Stimulated activated CD8-positive, alpha-beta memory T cell treated with anti-CD3 and anti-CD28 coated beads, Interleukin-15, amount 100 ng/mL, for 4 hours (primary cell): ENCODE measurements at places on chromosomes 1 and 21.

DNA sequence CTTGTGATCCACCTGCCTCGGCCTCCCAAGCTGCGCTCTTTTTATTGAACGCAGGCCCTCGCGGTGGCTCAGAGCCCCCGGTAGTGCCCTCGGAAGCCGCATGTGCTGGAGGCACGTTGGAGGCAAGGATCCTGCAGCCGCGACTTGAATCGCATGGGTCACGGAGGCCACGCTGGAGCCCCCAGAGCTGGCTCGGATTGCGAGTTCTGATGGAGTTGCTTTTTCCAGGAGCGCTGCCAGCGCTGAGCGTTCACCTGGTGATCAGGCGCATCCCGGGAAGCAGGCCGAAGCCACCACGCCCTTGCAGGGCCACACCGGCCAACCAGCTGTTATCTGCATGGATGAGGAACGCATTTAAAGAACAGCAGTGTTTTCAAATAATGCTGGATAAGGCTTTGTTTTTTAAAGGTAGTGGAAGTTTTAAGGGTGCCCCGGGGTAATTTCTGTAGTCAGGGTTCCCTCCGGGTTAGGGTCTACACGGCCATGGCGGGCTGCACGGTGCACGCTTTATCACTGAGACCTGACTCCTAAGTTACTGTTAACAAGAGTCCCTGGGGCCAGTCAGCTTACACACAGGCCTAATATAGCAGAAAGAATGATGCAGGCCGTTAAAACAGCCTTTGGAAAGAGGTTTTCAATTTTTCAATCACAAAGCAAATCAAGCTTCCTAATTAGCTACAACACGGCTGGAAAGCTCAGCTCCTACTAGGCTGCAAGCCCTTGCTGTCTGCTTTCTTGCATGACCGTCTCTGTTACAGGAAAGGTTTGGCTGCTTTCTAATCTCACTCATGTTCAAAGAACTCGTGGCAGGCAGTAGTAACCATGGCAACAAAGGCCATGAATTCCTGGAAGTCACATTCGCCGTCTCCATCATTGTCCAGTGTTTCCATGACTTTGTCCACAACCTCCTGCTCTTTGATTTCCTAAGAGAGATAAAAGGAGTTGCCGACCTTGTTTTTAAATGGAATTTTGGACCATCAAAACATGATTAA, 6.0 kb downstream of the S100B start:
- DNase-seq: no peak

DNA sequence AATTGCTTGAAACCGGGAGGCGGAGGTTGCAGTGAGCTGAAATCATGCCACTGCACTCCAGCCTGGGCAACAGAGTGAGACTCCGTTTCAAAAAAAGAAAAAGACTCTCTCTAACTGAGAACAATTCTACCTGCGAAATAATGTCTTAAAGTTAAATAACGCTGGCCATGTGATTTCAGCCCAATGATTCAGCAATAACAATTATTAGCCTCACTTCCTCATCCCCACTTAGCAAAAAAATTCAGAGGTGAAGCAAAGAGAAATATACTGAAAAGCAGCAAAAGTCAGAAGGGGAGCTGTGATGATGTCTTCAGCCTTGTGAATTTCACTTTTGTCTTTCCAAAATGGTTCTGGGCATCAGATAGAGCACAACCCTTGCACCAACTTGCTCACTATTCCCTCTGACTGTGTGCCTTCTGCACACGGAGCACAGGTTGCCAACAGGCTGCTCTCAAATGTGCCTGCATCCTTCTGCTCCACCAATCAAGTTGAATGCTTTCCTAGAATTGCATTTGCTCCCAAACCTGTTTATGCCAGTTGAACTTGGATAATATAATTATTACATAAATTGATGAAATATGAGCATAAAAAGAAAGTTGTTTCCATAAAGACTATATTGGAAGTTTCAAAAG, 79.8 kb upstream of the IPO9 start:
- DNase-seq: no peak

DNA sequence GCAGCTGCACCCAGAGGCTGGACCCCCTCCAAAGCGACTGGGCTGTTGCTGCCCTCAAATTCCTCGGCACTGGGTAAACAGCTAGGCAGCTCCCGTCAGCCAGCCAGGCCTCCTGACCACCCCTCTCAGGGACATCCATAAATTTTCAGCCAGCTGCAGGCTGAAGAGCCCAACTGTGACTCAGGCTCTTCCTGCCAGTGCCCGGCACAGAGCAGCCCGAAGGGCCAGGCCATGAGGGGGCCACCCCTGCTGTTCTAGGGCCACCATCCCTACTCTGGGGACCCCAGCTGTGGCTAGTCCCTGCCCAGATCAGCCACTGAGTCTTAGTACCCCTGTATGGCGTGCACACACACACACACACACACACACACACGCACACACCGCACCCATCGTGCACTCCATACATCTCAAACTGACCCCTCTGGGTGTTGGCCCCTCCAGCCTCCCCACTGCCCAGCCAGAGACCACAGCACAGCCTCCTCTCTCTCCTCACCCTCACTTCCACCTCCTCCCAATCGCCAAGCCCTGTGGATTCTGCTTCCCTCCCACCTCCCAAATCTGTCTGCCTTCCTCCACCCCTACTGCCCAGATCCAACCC, 6.2 kb upstream of the LAPTM5 start:
- no peak for DNase-seq

DNA sequence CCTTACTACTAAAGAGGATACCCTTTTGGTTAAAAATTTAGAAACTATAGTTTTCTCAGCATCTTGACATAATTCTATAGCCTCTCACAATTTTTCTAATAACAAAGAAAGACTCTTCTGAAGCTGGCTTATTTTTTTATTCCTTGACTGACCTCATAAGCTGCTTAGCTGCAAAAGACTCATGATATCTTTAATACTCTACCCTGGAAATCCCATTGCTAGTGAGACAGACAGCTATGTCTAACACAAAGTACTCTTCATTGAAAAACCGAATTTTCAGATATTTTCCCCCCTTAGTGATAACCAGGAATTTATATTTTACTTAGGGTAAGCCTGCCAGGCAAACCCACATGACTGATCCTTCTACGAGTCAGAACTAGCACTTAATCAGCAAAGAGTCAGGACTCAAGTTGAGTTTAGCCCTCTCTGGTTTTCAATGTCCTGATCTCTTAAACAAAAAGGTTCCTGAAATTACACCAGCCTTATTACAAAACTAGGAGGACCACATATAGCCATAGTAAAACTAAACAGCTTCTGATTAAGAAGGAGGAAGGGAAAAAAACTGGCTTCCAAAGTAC, 56.9 kb downstream of the ENAH start:
- no peak for DNase-seq

GRCh38 chr1:89310505-89310904, 37.8 kb upstream of the GBP5 start:
- DNase-seq: no peak

DNA sequence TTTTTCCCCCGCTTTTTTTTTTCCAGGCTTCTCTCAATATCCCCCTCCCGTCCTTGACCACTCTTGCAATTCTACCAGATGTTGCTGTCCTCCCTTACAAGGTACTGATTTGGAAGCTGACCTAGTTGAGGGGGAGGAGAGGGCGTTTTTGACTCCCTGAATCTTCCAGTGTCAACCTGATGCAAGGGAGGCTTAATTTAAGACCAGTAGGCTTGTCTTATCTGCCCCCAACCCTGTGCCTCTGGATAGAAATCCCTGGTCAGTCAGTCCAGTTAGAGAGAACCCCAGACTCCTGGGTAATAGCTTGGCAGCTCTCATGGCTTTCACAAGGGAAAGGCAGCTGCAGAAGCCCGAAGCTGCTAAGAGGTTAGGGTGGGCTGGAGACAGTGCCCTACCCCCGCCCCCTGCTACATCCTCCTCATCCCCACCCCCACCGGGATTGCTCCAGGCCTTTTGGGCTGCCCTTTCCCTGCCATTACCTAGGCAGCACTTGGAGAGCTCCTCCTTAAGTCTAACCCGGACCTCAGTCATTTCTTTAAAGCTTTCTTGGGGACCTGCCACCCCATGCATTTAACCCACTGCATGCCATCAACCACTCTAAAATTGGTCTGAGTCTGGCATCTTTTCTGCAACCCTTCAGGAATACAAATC, 3.6 kb downstream of the ACKR1 start:
- DNase-seq: no peak

GRCh38 chr1:32014199-32014947, 705 bp downstream of the KHDRBS1 start:
- peak; percentile 14 for DNase-seq

DNA sequence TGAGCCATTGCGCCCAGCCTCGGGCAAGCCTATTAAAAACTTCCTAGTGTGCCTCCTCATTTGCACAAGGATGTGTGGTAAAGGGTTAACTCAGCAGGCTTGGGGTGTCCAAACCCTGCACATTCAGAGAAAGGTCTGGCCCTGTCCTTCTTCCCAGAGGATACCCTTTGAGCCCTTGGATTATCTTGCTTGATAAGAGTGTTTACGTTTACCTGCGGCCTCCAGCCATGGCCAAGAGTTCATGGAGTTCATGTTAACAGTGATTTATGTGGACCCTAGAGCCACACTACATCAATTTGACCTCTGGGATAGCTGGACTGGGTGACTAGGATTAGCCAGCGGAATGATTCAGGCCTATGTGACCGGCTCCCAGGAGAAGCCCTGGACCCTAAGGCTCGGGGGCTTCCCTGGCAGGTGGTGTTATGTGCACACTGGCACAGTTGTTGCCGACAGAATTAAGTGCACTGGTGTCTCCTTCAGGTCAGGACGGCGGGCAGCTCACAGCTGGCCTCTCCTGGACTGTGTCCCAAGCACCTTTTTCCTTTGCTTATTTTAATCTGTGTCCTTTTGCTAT, 7.7 kb upstream of the TCP10L start:
- no peak for DNase-seq

DNA sequence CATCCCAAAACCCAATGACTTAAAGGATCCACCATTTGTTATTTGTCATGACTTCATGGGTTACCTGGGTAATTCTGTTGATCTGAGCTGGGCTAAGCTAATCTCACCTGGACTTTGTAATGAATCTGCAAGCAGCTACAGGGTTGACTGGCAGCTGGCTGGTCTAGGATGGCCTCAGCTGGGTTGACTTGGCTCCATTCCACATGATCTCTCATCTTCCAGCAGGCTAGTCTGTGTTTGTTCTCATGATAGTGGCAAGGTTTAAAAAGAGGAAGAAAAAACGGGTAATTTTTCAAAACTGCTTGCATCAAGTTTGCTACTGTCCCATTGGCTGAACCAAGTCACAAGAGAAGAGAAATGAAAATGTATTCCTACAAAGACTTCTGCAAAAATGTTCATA, 24.8 kb upstream of the ZMYM4 start:
- no peak for DNase-seq

DNA sequence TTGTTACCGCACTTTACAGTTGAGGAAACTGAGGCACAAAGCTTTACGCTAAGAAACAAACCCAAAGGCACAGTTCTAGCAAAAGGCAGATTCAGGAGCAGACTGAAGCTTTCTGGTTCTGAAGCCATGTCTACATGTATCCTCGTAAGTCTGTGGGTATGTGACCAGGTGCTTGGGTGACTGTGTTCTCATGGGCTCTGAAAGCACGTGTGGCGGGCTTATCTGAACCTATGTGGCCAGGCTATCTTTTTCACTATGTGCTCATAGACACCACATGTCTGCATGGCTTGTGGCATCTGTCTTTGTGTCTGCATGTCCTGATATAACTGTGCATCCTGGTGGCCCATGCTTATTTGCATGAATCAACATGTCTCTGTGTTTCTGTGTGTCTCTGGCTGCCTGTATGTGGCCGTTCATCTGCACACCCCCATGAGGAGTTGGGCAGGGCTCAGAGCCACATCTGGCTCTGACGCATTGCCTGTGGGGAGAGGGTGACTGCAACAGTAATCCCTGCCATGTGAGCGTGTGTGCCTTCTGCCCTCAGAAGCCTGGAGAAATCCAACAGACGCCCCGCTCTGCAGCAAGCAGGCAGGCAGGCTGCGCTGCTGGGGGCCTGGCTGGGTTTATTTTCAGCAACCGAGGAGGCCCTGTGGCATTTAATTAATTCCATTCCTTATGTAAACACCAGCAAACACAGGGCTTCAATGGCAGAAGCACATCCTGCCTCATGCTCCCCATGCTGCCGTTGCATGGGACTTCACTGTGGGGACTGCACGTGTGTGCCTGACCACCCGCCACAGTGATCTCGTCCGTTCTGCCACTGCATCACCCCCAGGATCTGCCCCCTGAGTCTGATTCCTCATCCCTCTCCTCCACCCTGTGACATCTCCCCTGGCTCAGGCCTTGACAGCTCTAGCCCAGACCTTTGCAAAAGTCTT, 115.4 kb downstream of the TRABD2B start:
- no peak for DNase-seq

GRCh38 chr1:54475357-54475881, 69.2 kb upstream of the SSBP3 start:
- DNase-seq: no peak

GRCh38 chr1:83527987-83528386, 470.9 kb downstream of the TTLL7 start:
- DNase-seq: no peak

DNA sequence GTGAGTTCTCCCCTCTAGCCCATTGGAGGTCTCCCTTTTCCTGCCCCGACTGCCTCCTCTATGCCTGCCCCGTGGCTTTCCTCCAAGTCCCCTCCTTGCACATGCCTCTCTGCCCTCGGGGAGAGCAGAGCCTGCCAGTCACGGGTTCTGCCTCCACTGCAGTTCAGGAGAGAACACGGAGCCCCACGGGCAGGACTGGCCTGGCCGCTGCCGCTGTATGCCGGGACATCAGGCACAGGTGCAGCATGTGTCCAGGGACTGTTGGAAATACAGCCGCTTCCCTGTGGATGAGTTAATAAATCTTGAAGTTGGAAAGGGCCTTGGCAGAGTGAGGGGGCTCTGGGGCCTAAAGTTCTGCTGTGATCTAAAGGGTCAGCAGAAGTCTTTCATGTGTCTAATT, 676.6 kb downstream of the MATN1 start:
- no peak for DNase-seq

GRCh38 chr1:92795166-92795565, 10.3 kb upstream of the EVI5 start:
- DNase-seq: no peak
